Endodermal cell (in vitro differentiated cells): ENCODE measurements at places on chromosomes 2 and 18. TPM values are rescaled to one million over a fixed set of nuclear protein-coding genes. Genes with fewer than 3 reads are reported as not detected.

DNA sequence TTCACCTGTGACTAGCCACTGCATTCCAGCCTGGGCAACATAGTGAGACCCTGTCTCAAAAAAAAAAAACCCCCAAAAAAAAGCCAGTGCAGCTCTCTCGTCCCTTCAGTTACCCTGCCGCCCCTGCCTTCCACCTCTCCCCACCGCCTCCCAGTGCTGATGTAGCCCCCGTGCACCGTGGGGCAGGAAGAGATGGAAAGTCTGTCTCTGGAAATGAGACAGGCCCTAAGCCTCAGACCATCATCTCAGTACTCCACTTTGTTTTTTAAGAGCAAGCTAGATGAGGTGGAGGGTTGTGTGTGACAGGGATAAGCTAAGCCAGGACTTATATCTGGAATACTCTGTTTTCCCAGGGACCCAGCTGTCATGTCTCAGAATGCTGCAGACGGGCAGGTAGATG, 32.0 kb downstream of the MERTK start:
- no peaks in the 10 kb centered on the region for H3K27me3 ChIP-seq
- peak; percentile 16 for DNase-seq
- H3K4me1 ChIP-seq = no peaks in the 10 kb centered on the region

The SCN9A gene
- total RNA-seq = 0.35 and 0.45 TPM in 2 replicates

The INHBB gene
- not detected in 3 replicates for total RNA-seq

The GRB14 gene
- total RNA-seq = 12.5 and 16.5 TPM in 2 replicates

The NETO1 gene
- 3.9 and 4.2 TPM in 2 replicates for total RNA-seq

DNA sequence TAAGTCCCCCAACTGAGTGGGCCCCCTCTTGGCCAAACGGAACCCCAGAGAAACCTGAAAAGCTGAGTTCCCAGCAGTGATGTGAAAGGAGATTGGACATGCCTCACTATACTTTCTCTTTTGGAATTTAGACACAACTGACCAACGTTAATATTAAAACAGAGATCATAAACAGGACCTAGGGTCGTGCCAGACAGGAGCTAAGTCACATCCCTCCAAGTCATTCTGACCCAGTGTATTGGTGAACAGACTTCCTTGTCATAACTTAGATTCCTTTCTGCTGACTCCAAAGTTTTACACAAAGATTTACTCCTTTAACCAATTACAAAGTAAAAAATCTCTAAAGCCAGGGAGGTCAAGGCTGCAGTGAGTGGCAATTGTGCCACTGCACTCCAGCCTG, 46.9 kb downstream of the UXS1 start:
- H3K4me3 ChIP-seq = no peak overlapping the region
- no peak for DNase-seq
- H3K27me3 ChIP-seq = no peaks in the 10 kb centered on the region
- no peaks in the 10 kb centered on the region for H3K4me1 ChIP-seq
- no peak overlapping the region for H3K27ac ChIP-seq

GRCh38 chr2:50649626-50650402, 382.1 kb downstream of the NRXN1 start:
- H3K36me3 ChIP-seq = no peaks in the 10 kb centered on the region
- no peak overlapping the region for H3K27ac ChIP-seq
- DNase-seq = no peak
- H3K4me3 ChIP-seq = no peak overlapping the region

DNA sequence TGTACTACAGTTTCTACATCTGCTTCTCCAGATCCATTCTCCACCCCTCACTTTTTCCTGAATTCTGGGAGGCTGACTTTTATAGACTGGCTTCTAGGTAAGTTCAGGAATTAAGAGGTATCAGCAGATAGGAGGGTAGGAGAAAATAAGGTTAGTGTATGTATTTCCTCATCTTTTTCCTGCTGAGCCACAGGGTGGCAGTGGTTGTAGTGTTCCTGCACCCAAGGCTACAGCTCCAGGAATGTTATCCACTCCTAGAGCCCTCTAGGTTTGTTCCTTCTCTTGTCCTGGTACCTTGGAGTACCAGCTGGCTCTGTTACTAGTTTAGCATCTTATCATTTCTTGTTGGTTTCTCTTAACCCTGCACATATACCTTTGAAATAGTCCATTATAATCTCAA, 40.7 kb upstream of the C2orf66 start:
- H3K4me3 ChIP-seq = no peak overlapping the region
- peak; percentile 51 for DNase-seq
- no peaks in the 10 kb centered on the region for H3K4me1 ChIP-seq
- no peaks in the 10 kb centered on the region for H3K27me3 ChIP-seq

GRCh38 chr2:231935207-231935524, 9.0 kb upstream of the NPPC start:
- H3K4me1 ChIP-seq = no peaks in the 10 kb centered on the region

DNA sequence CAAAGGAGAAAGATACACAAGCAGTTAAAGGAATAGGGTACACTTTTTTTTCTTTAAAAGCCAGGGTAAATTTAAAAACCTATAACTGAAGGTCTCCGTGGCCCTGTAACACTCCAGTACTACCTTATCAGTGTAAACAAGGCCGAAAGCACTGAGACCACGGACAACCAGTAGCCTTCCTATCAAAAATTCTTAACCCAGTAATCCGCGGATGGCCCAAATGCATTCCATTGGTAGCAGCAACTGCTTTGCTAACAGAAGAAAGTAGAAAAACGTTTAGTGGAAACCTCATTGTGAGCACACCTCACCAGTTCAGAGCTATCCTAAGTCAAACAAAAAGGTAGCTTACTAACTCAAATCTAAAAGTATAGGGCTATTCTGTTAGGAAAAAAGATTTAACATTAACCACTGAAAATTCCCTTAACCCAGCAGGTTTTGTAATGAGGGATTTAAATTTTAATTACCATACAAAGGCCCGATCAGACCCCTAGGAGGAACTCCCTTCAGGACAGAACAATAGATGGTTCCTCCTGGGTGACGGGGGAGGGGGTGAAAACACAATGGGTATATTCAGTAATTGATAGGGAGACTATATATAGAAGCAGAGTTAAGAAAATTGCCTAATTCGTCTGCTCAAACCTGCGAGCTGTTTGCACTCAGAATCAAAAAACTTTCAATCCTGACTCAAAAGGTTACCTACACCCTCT, 50.8 kb upstream of the CWC22 start:
- H3K27me3 ChIP-seq = no peaks in the 10 kb centered on the region
- H3K36me3 ChIP-seq = no peaks in the 10 kb centered on the region
- DNase-seq = peak; percentile 59
- peak overlapping the region; percentile 64 for H3K4me3 ChIP-seq

GRCh38 chr2:235045336-235045972, 93.6 kb downstream of the SH3BP4 start:
- H3K4me1 ChIP-seq = no peaks in the 10 kb centered on the region
- H3K4me3 ChIP-seq = no peak overlapping the region
- no peak overlapping the region for H3K27ac ChIP-seq
- H3K27me3 ChIP-seq = no peaks in the 10 kb centered on the region
- peaks cover 71% of the 10 kb centered on the region for H3K36me3 ChIP-seq

The RPE gene
- total RNA-seq = 46.7 to 58.4 TPM (median 55.5 TPM) in 3 replicates

GRCh38 chr2:230068651-230069055, at the start of gene SLC16A14:
SLC16A14 (minus strand) TSS chr2:230068924; CDS start chr2:230059352, 9,572 bp downstream.
- no peak within 1 kb of the TSS for H3K27ac ChIP-seq
- no peaks in the 10 kb centered on the region for H3K4me1 ChIP-seq
- peak within 1 kb of the TSS; percentile 79 for H3K4me3 ChIP-seq
- peaks cover 44% of the 10 kb centered on the region for H3K27me3 ChIP-seq
- H3K36me3 ChIP-seq = no peaks in the 10 kb centered on the region
- no peak for DNase-seq

The AP1S3 gene
- total RNA-seq = 5.6 and 7.0 TPM in 2 replicates

GRCh38 chr2:19219060-19219459, 139.4 kb downstream of the OSR1 start:
- H3K4me3 ChIP-seq = no peak overlapping the region
- no peak overlapping the region for H3K27ac ChIP-seq
- H3K36me3 ChIP-seq = no peaks in the 10 kb centered on the region
- no peaks in the 10 kb centered on the region for H3K4me1 ChIP-seq

GRCh38 chr2:230759481-230760167, 47.0 kb downstream of the CAB39 start:
- DNase-seq = no peak
- no peak overlapping the region for H3K27ac ChIP-seq
- no peak overlapping the region for H3K4me3 ChIP-seq
- H3K4me1 ChIP-seq = peaks cover 12% of the 10 kb centered on the region
